ENCODE measurements at places on chromosomes 7 and 10.
A peak's percentile ranks its signal among the peaks of the same experiment; 100 is the strongest.

DNA sequence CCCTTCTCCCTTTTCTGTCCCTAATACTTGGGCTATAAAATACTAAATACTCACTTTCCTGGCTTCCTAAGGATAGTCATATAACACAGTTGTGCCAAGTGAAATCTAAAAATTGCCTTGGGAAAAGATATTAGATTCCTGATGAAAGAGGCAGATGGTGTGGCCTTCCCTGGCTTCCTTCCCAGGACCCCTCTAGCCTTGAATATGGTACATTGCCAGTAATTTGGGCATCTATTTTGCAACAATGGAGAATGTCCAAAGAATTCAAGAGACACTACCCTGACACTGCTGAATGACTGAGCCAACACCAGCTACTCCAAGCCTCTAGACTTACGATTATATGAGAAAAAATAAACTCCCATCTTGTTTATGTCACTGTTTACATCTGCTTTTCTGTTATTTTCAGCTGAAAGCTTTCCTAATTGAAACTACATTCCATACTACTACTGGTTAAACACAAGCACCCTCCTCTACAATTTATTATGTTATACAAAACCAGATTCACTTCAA, 17.9 kb downstream of the COPG2 start:
- H3K27ac ChIP-seq, result no peak overlapping the region
- H3K4me1 ChIP-seq, result no peaks in the 10 kb centered on the region
- no peaks in the 10 kb centered on the region for H3K36me3 ChIP-seq
- no peaks in the 10 kb centered on the region for H3K27me3 ChIP-seq

DNA sequence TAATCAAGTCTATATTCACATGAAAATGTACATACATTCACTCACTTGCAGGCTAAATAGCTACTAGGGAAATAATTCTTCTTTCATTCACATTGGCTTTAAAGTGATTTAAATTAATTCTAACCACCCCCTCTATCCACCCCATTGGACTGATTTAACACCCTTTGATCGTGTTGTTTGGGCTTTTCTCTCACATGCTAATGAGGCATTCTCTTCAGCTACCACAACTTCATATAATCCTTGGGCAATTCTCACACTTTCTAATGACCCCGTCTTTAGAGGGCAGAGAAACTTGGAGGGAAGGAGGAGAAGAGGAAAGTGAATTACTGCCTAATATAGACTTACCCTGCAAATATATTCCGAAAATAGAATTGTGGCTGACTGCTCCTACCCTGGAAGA, 24.6 kb downstream of the GRM3 start:
- H3K27ac ChIP-seq, result no peak overlapping the region
- H3K4me1 ChIP-seq, result no peaks in the 10 kb centered on the region
- DNase-seq, result no peak
- H3K36me3 ChIP-seq, result no peaks in the 10 kb centered on the region

- no peaks in the 10 kb centered on the region for H3K36me3 ChIP-seq
- H3K4me1 ChIP-seq, result peaks cover 5% of the 10 kb centered on the region
- H3K27me3 ChIP-seq, result no peaks in the 10 kb centered on the region
- no peak for DNase-seq
- no peak overlapping the region for H3K4me3 ChIP-seq
Observed at GRCh38 chr7:6277476-6277875, 5.1 kb upstream of the CYTH3 start.

DNA sequence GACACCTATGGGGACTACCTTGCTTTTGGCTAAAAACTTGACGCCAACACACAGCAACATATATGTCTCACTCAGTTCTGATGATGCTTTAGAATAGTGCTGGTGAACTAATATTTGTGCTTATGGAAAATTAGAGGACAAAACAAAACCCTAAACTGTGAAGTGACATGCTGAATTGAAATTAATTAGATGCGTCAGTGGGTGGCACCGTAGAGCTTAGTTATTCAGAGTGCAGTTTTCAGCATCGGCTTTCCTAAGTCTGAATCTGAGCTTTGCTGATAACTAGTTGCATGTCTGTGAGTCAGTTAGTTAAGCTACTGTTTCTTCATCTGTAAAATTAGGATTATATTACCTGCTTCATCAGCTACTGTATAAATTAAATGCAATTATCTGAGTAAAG, 245.0 kb upstream of the SORCS1 start:
- H3K27ac ChIP-seq, result no peak overlapping the region
- H3K36me3 ChIP-seq, result no peaks in the 10 kb centered on the region
- no peaks in the 10 kb centered on the region for H3K27me3 ChIP-seq
- DNase-seq, result peak; percentile 16

DNA sequence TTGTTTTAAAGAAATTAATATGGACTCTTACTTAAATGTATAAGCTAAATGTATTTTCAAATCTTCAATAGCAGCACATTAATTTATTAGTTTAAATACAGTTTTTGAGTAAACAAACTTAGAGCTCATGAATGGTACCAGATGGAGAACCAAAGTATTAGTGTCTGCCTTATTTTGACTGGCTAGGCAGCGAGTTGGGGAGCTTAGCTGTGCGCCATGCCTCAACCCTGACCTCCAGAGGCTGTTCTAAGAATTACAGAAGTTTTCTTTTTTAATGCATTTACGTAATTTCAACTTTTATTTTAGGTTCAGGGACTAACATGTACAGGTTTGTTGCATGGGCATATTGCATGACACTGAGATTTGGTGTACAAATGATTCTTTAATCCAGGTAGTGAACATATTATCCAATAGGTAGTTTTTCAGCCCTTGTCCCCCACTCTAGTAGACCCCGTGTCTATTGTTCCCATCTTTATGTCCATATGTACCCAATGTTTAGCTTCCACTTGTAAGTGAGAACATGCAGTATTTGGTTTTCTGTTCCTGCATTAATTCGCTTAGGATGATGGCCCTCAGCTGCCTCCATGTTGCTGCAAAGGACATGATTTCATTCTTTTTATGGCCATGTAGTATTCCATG, 166.8 kb downstream of the IQUB start:
- no peak overlapping the region for H3K27ac ChIP-seq
- H3K4me1 ChIP-seq, result no peaks in the 10 kb centered on the region
- peak; percentile 77 for DNase-seq
- no peaks in the 10 kb centered on the region for H3K36me3 ChIP-seq

Measured in MM.1S (cell line).